CD4-positive, alpha-beta T cell treated with Interleukin-17A for 1 hour (primary cell): ENCODE measurements at places on chromosomes 2 and 18.

DNA sequence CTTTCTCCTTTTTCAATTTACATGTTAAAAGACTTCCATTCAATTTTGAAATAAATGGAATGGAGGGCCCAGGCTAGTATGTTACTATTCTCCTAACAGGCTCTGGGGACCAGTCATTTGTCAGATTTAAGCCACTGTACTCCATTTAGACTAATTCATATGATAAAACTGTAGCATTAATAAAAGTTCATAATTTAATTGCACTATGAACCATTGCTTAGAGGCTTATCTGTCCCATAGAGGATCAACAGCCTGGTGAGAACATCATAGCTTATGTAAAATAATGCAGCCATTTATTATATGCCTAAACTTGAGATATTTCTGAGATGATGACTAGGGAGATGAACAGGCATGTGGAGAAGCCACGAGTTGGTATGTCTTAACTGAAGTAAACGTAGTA lies 156.0 kb downstream of the RIT2 start:
- no peak for DNase-seq

DNA sequence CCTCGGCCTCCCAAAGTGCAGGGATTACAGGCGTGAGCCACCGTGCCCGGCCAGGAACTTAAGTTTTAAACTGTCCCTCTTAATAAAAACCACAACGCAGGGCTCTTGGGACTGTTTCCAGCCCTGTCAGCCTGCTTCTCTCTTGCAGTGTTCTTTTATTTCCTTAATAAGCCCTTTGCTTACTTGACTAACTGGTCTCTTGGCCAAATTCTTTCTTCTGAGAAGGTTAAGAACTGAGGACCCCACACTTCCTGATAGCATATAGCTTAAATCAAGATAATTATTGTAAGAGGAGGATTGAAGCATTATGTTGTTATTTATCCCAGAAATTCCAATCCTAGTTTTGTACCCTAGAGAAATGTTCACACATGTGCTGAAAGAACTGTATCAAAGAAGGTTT lies 128.2 kb upstream of the UXS1 start:
- DNase-seq: no peak

- DNase-seq: no peak
These were observed 87.0 kb downstream of the FARSB start for GRCh38 chr2:222568865-222569264.

DNA sequence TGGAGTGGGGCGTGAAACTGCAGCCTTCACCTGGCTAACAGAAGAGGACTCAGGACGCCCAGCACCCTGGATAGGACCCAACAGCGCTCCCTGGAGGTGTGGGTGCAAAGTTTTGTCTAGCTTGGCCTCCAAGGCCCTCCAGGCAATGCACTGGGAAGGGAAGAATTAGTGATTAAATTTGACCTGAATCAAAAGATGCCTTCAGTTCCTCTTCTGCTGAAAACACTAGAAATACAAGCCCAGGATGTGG lies 779 bp upstream of the TRIB2 start:
- peak; percentile 86 for DNase-seq
